ENCODE measurements at places on chromosomes 13 and 19.

DNA sequence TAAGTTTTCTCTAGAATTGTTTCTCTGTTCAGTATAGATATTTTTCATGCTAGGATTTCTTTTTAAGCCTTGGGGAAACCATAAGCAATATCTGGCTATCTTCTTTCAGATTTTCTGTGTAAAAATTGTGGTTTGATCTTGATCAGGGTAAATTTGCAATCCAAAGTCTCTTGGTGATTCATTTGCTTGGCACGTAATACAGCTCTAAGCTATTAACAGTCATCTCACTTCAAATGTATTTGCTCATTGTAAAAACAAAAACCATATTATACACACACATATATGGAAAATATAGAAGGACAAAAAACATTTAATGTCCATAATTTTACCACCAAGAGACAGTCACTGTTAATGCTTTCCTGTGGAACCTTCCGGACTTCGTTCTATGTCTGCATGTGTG is 191.0 kb downstream of the SHISA2 start:
- DNase-seq: peak; percentile 86

DNA sequence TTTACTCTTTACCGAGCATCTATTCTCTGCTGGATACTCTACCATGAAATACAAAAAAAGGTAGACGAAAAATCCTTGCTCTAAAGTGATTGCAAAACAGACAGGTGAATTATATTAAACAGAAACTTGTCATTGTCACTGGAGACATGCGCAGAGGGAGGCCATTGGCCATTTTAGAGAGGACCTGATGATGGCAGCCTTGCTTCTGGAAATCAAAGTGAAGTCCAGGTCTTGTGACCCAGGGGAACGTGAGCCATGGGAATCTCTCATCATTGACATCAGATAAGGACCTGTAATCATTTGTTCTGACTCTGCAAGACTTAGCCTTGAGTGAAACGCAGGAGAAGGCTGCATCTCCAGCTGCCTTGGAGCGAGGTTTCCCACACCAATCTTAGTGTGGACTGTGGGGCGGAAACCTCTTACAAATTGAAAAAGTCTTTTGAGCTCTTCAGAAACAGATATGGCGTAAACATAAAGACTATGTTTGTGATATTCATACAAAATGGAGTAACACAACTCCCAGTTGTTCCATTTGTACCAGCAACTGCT is 16.8 kb upstream of the SLC46A3 start:
- DNase-seq: no peak

- no peak for DNase-seq
Observed at GRCh38 chr13:52707375-52707774, 32.2 kb downstream of the CNMD start.

- no peak for DNase-seq
Observed at GRCh38 chr19:7691497-7691896, 10.4 kb downstream of the FCER2 start.

- DNase-seq: peak; percentile 59
Observed at GRCh38 chr13:112572366-112572765, 15.6 kb downstream of the TUBGCP3 start.

DNA sequence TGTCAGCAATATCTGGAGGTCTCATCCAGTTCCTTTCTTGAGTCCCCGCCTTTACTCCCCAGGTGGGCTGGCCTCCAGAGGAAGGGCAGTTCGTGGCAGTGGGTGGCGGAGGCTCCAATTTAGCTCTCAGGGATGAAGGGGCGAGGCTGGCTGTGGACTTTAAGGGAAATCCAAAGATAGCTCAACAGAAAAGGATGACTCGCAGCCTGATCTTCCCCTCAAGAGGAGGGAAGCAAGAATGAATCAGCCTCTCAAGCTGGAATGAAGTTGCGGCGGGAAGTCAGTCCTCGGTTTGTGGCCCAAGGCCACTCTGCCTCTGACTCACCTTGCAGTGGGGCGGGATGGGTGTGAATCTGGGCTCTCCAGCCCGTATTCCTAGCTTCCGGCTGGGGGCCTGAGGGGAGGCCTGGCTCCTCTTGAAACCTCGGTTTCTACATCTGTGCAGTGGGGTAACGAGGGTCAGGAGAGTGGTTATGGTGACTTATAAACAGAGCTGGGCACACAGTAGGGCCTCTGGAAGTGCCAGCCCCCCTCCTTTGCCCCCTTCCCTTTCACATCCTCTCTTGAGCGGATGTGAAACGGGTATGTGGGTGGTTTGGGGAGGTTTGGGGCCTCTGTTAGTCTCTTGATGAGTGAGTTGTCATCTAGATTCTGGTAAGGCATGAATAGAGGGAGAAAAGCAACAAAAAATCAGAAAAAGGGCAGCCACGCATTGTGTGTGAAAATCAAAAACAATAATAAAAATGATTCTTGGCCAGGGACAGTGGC is 10.5 kb upstream of the SMG9 start:
- peak; percentile 87 for DNase-seq

DNA sequence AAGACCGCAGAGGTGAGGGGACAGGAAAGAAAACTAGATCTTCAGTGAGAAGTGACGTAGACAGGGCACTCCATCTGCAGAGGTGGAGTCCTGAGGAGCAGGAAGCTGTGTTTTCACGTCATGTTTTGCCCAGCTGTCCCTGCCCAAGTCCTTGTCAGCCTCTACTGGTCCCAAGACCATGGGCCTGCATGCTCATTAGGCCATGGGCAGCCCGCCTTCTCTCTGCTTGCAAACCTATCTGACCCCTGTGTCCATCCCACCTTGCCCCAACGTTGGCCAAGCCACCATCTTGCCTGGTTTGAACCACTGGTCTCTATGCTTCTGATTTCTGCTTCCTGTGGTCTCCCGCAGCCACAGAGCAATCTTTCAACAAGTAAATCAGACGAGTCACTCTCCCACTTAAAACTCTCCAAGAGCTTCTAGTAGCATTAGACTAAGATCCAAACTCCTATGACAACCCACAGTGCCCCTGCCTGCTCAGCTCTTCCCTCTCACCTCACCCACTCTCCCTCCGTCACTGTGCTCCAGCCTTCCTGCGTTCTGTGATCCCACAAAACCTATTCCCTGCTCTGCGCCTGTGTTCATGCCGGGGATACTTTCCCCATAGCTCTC is 18.6 kb upstream of the CCNE1 start:
- DNase-seq: no peak

DNA sequence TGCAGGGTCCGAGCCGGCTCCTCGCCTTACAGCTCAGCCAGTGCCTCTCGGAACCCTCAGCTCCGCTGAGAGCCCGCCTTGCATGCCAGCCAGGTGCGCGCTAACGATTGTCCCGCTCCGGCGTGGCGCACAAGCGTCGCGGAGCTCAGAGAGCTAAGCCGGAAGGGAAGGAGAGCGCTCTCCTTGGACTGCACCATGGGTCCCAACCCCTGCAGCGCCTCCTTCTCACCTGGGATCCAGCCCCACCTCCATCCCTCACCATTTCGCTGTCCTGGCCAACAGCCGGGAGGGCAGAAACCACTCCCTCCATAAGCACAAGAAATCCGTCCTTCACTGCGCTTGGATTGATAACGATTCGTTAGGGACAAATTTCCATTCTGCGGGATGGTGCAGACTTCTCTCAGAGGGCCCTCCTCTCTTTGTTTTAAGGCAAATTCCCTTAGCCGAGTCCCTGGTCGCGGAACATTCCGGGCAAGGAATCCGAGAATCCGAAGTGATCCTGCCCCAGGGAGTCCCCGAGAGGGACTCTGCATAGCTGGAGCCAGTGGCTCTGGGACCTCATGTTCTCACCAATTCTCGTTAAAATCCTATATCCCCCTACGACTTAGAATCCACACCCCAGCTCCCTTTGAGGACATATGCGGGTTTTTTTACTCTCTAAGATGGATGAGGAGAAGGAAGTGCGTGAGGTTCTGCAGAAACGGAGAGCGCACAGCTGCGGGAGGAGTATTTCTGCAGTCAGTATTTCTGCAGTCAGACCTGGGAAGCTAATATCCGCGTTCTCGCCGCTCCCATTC is 2.8 kb downstream of the GSX1 start:
- DNase-seq: no peak

GRCh38 chr13:68984688-68985319 is 1122.8 kb upstream of the ATXN8OS start:
- DNase-seq: no peak

DNA sequence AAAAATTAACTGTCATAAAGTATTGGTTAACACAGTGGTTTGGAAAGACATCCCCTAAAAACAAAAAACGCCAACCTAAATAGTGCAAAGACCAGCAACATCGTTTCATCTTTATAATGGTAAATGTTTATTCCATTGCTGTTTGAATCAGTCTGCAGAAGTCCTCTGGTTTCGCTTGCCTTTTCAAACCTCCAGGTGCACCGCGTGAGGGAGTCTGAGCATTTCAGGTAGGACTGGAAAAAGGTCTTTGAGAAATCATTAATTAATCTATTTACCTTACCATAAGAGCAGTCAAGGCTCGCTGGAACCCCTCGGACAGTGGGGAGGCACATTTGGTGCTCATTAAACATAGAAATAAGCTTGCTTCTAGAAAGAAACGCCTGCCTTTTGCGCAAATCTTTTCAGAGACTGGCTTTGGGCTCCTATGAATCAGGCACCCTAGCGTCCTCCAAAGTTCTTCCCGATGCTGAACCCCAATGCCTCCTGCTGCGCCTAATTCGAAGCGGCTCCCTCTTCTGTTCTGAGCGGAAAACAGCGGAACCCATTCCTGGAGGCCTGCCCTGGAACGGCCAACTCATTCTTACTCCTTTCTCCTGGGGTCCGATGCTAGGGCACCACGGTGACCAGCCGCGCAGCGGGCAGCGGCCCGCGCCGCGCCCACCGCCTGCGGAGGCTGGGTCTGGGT is 951 bp upstream of the MTUS2 start:
- DNase-seq: peak; percentile 17

DNA sequence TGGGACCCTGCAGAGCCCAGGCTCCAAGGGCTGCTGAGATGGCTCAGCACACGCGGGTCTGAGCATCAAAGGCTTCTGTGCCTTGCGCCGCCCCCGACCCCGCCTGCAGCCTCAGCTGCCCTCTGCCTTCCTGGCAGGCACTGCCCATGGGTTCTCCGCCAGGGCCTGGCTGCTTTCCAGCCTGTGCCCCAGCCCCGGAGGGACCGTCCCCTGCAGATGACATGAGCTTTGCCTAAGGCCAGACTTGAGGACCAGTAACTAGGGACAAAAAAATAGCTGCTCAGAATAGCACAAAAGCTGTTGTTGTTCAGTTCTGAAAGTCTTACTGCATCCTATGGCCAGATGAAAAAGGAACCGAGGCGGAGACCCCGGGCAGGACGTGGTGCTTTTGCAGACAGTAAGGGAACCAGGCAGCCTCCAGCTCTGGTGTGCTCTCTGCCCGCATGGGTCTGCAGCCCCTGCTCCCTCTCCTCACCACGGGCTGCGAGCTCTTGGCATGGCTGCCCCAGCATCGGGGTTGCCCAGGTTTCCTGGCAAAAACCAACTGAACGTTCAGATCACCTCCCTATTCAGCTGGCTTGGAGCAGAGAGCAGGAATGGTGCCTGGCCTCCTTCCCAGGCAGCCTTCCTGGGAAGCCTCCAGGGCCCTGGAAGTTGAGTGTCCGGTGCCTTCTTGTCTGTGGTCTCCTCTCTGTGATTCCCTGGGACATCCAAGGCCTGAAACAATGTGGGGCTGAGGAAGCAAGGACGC is 12.5 kb upstream of the CFAP97D2 start:
- no peak for DNase-seq

DNA sequence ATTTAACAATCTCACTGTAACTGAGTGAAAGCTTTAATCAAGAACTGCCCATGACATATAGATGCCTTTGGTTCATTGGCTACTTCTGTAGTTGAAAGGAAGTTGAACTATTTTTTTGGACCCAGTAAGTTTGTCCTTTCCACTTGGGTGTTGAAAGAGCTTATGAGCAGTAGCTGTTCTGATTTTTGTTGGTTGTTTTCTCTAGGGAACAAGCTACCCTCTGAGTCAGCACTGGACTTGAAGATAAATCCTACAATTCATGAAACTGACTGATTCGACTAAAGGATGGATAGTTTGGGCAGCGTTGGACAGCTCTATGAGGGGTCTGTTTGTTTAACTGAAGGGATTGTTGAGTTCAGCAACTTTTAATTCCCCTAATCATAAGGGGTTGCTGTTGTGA is 101.0 kb downstream of the PAN3 start:
- peak; percentile 46 for DNase-seq

GRCh38 chr13:31968473-31968872 is 63.1 kb upstream of the FRY start:
- no peak for DNase-seq

DNA sequence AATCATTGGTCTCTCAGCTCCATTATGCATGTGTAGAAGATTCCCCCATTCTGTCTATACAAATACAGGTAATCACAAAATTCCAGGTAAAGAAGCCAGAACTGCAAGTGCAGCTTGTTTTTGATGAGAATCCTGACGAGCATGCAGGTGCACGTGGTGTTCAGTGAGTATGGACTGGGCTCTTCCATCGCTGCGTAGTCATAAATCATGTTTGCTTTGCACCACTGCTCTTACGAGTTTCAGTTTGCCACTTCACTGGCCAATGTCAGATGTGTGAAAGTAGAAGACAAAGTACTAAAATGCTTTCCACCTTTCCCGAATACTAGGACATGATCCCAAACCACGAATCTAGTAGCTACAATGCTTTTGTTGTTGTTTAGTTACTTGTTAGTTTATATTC is 390.7 kb downstream of the LIG4 start:
- no peak for DNase-seq

- DNase-seq: peak; percentile 47
Observed at GRCh38 chr19:36140304-36141038, 605 bp downstream of the CAPNS1 start.

GRCh38 chr19:11942008-11942842 is 17.3 kb downstream of the ZNF700 start:
- no peak for DNase-seq

GRCh38 chr13:29513981-29514719 is 81.3 kb downstream of the SLC7A1 start:
- no peak for DNase-seq

DNA sequence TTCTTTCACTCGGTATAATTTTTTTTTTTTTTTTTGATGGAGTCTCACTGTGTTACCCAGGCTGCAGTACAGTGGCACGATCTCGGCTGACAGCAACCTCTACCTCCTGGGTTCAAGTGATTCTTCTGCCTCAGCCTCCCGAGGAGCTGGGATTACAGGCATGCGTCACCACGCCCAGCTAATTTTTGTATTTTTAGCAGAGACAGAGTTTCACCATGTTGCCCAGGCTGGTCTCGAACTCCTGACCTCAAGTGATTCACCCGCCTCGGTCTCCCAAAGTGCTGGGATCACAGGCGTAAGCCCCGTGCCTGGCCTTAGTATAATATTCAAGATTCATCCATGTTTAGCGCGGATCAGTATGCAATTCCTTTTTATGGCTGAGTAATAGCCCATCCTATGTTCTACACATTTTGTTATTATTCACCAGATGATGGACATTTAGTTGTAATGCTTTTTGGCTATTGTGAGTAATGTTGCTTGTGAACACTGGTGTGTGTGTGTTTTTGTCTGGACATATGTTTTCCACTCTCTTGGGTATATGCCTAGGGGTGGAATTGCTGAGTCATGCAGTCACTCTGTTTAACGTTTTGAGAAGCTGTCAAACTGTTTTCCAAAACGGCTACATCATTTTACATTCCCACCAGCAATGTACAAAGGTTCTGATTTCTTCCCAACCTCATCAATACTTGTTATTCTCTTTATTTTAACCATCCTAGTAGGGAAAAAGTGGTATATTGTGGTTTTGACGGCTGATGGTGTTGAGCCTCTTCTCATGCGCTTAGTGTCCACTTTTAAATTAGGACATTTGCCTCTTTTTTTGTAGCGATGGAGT is 22.9 kb downstream of the PLEKHF1 start:
- DNase-seq: peak; percentile 92

GRCh38 chr19:51146751-51147150 is 4.7 kb downstream of the SIGLEC7 start:
- DNase-seq: no peak

GRCh38 chr19:39203372-39204341 is at the start of gene SYCN:
Gene SYCN (minus strand): TSS chr19:39204263. CDS start chr19:39204254, 9 bp downstream.
- DNase-seq: no peak
